ENCODE measurements at places on chromosomes 1 and 21. TPM values are rescaled to one million over a fixed set of nuclear protein-coding genes. Genes with fewer than 3 reads are reported as not detected.

- peak; percentile 65 for DNase-seq
Observed at GRCh38 chr1:23555986-23556634, 3.2 kb downstream of the ID3 start.

DNA sequence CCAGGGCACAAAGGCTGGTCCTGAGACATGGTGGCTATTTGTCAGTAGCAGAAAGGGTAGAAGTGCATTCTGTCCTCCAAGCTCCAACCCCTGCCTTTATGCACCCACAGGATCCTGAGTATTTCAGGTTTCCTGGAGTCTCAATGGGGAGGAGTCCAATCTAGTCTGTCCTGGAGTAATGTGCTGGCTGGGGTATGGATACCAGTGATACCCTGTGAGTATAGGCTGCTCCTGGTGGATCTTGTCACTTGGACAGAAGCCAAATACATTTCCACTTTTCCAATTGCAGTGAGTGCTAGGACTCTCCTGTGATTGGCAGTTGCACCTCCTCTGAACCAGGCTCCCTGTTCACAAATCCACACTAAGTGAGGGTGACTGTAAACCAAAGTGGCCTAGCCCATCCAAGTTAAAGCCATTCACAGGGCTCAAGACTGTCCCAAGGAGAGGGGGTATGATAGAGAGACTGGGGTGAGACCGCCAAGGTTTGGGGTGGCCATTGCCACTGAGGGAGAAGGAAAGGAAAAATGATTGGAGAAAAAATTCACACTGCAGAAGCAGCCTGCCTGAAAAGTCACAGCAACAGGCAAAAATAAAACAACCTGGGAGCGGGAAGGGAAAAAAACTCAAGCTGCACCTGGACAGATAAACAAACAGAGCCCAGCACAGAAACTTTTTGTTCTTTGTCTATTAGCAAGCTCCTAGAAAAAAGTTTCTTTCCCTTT, 163.4 kb upstream of the ETV3 start:
- no peak for DNase-seq

Gene NT5C1A
- polyA plus RNA-seq, result 0.21 TPM

Gene B3GALT5
- 9.9 TPM for polyA plus RNA-seq

DNA sequence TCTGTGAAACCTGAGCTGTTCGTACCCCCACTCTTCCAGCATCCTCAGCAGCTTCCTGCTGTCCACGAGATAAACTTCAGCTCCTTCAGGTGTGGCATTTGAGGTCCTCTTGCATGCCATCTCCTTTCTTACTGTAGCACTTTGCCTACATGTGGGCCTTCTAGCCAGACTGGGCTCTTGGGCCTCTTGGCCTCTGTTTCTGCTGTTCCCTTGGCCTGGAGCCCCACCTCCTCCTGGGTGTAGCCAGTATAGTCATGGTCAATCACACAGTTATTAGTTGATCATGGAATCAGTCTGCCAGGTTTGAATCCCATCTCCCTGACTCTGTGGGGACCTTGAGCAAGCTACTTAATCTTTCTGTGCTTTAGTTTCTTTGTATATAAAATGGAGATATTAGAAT, 26.4 kb downstream of the TMEM53 start:
- DNase-seq, result no peak

Gene PRAMEF18
- not detected for polyA plus RNA-seq

DNA sequence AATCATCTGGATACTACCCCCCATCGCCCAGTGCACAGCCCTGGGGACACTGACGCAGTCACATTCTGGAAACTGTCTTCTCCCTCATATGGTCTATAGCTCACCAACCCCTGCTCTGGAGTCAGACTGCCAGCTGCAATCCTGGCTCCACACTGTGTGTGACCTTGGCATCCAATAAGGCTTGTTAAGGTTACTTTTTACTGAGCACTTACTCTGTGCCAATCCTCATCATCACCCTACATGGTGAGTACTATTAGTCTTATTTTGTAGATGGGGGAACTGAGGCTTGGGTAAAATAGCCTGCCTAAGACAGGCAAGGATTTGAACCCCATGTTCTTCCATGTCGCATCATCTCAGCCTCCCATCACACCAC, 34.9 kb downstream of the AHDC1 start:
- no peak for DNase-seq

- no peak for DNase-seq
Observed at GRCh38 chr1:206823727-206824126, 41.7 kb upstream of the IL20 start.

Gene VANGL2
- polyA plus RNA-seq, result 18.8 TPM

Gene GRIK1
- polyA plus RNA-seq, result 1.9 TPM

Gene NHLH1
- 0.19 TPM for polyA plus RNA-seq

GRCh38 chr1:145708063-145708462, 895 bp upstream of the PDZK1 start:
- no peak for DNase-seq

- peak; percentile 87 for DNase-seq
Observed at GRCh38 chr1:177825276-177825901, 144.5 kb downstream of the SEC16B start.

GRCh38 chr1:17201201-17202021, 3.5 kb upstream of the PADI1 start:
- peak; percentile 16 for DNase-seq

DNA sequence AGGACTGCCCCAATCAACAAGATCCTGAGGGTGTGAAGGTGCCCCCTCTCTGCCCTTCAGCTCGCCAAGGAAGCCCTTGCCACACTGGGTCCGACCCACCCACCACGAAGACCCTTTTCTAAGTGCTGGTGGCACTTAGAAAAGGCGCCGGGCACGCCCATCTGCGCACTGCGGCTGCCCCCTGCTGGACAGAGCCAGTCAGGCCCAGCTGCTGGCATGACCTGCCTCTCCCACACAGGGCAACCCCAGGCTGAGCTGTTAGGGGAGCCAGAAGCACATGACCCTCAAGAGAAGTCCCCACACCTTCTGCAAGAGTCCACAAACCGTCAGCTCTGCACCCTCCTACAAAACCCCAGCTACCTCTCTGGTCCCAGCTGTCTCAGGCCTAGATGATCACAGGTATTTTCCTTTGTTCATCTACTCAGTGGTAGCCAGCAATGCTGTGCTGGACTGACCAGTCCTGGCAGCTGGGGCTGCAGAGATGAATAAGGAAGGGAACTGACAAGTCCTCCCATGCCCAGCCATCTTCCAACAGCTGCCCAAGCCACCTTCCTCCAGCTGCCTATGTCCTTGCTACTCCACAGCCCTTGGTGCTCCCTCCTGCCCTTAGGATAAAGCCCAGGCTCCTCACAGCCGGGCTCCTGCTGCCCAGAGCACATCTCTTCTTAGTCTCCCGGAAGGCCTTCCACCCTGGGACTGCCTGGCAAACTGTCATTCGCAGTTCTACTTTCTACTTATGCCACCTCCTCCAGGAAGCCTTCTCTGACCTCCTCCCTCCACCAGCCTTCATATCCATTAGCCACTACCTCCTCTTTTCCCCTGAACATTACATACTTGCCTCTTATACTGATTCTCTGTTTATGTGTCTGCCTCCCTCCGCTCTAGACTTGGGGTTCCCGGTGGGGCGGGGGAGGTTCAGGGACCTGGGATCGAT, 39.8 kb upstream of the ZC3H12A start:
- peak; percentile 29 for DNase-seq

DNA sequence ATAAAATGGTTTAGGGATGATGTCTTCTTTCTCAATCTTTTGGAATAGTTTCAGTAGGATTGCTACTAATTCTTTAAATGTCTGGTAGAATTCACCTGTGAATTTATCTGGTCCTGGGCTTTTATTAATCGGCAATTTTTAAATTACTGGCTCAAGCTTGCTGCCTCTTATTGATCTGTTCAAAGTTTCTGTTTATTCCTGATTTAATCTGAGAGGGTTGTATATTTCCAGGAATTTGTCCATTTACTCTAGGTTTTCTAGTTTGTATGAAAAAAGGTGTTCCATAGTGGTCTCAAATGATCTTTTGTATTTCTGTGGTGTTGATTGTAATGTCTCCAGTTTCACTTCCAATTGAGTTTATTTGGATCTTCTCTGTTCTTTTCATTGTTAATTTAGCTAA, 617.8 kb downstream of the LTN1 start:
- no peak for DNase-seq

GRCh38 chr1:233355841-233356704, 28.5 kb downstream of the MAP3K21 start:
- DNase-seq, result no peak

- DNase-seq, result no peak
Observed at GRCh38 chr21:36478941-36479340, 981 bp downstream of the CLDN14 start.

- DNase-seq, result no peak
Observed at GRCh38 chr21:41808094-41808493, 41.2 kb upstream of the RIPK4 start.

Gene EPS8L3
- polyA plus RNA-seq, result 343 TPM

All from large intestine (tissue), 12 donors.